ENCODE measurements at places on chromosomes 5 and 9.

GRCh38 chr5:81552852-81553566 lies 159.1 kb upstream of the ACOT12 start:
- DNase-seq: no peak

GRCh38 chr5:169153405-169153804 lies 147.5 kb downstream of the SLIT3 start:
- DNase-seq: no peak

DNA sequence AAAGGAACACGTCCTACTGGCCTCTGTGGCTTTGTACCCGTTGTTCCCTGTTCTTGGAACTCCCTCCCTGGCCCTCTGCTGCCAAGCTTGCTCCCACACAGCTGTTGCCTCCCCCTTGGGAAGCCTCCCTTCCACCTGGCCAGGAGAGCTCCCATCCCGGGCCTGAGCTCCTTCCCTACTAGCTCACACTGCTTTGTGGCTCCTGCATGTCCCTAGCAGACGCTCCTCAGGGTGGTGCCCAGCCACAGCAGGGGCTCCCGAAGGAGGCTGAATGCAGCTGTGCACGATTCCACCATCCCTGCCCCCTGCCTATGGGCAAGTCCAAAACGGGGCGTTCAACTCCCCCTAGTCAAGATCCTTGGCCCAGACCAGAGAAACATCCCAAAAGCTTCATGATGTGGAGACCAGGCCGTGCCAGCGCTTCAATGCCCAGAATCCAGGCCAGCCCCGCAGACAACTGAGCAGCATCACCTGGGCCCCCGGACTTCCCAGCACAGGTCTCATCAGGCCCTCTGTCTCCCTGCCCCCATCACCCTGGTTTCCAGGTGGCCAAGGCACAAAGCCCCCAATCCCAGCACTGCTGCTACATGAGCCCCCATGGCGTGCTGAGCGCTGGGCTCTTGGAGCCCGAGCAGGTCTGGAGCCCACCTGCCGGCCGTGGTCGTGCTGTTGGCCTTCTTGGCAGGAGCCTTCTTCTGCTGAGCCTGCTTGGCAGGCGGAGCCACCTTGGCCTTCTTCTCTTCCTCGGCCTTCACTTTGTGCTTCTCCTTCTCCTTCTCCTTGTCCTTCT lies 14.3 kb downstream of the BRD3OS start:
- no peak for DNase-seq

- DNase-seq: no peak
Observed at GRCh38 chr5:122759241-122760070, 15.4 kb upstream of the SNX2 start.

DNA sequence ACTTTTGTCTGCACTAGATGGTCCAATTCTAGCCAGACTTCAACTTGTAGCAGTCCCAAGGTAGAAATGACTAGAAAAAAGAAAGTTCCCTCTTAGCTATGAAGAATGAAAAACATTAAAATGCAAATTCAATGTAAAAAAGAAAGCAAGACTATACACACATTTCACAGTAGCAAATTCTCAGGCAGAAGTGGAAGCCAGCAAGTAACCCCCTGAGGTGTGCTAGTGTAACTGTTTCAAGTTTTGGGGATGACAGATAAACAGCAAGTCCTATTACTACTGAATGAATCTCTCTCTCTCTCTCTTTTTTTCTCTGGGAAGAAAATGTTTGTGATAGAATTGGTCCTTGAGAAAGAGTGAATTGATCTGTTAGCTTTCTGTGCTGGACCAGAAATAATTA lies 185.6 kb downstream of the EFNA5 start:
- DNase-seq: no peak

GRCh38 chr9:98081477-98082219 lies 25.1 kb downstream of the NANS start:
- no peak for DNase-seq

DNA sequence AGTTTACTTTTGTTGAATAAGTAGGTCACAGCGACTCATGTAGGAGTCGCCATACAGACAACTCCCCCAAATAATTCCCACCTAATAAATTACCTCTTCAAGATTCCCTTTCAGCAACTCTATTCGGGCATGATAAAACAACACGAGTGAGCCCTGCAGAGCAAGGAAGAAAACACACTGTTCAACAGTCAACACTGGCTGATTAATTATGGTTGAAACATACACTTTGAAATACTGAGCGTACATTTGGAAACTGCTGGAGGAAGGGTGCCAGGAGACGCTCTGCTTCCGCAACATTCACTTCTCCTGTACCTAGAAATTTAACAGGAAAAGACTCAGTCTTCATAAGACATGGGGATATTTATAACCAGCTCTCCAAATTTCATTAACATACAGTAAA lies 117.5 kb downstream of the TTC39B start:
- DNase-seq: no peak

DNA sequence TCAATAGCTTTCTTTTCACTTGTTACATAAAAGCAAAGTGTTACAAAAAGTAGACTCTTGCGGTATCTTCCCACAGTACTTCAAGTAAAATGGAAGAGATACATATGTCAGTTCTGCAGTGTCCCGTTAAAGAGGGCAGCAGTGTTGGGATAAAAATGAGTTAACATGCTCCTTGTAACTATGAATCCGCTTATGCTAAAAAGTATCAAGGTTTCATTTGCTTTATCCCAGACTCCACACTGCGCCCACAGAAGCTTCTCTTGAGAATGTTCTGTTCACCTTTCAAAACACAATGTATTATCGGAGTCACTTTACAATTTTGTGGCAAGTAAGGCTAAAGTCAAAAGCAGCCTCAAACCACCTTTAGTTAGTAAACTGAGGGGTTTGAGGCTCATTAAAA lies 790 bp downstream of the PTAR1 start:
- DNase-seq: no peak
